H54 (cell line): ENCODE measurements at places on chromosomes 2 and 18.

DNA sequence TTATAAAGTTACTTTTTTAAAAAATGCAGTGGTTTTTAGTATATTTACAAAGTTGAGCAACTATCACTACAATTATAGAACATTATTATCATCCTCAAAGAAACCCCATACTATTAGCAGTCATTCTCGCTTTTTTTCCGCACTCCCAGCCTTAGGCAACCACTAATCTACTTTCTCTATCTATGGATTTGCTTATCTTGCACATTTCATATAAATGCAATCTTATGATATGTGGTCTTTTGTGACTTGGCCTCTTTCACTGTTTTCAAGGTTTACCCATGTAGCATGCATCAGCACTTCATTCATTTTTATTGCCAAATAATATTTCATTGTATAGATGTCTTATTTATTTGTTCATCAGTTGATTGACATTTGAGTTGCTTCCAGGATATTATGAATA is 273.4 kb downstream of the AGPS start:
- DNase-seq = no peak

DNA sequence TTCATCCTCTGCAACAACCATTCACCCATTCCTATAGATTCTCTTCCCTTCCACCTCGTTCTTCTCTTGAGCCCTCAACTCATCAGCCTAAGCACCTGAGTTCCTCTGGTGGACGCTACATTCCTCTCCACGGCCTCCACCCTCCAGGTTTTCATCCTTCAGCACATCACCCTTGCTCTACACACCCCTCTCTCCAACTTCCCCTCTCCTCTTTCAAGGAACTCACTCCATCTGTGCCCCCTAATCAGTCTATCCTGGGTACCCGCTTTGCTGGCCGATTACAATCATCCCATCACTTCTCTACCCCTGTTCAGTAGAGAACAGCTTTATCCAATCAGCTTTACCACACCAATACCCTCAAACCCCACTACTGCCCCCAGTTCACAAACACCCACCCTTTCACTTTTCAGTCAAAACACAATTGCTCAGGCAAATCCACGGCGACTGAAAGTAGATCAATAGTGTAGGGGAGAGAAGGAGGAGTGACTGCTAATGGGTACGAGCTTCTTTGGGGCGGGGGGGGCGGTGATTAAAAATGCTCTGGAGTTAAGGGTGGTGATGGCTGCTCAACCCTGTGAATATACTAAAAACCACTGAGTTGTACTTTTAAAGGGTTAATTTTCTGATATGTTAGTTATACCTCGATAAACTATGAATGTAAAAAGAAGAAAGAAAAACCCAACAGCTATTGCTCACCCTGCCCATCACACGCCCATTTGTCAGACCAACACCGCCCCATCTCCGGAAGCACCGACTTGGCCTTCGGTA is 857 bp downstream of the DYM start:
- peak; percentile 23 for DNase-seq

DNA sequence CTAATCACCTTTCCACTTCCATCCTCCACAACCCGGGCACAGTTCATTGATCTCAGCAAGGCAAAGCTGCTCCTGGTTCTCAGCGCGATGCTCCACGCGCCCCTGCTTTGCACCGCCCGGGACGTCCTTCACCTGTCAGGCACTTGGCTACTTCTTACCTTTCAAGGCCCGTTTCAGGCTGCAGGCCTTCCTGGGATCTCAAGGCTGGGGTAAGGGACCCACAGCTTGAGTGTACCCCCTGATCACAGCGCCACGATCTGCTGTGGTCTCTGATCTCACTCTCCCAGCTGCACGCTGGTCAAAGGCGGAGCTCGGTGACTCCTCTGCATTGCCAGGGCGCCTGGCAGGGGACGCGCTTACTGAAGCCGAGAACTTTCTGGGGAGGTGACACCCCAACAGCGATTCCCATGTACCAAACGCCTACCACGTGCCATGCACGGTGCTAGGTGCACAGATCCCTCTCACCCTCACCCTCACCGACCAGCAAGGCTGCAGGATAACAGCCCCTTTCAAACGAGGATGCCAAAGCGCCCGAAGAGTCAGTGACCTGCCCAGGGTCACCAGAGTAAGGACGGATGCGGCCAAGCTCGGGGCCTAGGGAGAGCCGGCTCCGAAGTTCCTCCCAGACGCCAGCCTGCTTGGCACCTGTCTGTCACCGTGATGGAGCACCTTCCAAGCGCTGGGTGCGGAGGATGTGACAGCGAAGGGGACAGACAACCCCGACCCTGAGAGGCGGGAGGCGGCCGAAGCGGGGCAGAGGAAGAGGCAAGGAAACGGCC is 818 bp downstream of the ITGB1BP1 start:
- peak; percentile 47 for DNase-seq

GRCh38 chr18:34261865-34262780 is 37.4 kb upstream of the NOL4 start:
- no peak for DNase-seq

GRCh38 chr18:55585920-55586561 is 2.0 kb downstream of the TCF4 start:
- no peak for DNase-seq

DNA sequence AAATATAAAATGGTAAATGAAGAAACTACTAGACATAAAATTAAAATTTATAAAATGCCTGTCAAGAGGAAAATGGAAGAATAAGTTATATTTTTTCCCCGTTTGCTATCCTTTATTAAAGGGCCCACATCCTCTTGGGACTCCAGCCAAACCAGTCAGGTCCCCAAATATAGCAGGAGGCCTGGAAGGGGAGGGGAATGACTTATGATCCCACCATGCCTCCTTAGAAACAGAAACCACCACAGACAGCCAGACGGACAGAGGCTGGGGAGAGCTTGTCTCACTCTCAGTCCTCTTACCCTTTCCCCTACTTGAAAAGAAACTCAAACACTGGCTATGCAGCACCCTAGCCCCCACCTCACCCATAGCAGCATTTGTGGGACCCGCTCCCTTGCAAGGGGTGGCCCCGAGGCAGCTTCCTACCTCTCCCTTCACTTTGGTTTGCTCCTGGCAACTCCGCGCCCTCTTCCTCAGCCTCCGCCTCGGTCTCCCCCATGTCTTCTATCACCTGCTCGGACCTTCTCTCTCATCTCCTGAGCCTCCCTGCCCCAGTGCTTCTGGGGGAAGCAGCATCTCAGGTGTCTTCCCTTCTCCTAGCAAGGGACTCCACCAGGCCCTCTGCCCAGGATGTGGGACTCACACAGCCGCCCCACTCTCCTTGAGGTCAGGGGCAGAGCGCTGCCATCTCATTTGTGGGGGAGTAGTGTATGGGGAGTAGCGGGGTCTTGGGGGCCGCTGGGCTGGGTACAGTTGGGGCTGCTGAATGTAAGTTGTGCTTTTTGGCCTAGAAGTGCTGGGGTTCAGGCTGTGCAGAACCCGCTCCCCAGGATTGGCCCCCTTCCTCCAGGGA is 37.4 kb upstream of the ANKRD62 start:
- DNase-seq = no peak

DNA sequence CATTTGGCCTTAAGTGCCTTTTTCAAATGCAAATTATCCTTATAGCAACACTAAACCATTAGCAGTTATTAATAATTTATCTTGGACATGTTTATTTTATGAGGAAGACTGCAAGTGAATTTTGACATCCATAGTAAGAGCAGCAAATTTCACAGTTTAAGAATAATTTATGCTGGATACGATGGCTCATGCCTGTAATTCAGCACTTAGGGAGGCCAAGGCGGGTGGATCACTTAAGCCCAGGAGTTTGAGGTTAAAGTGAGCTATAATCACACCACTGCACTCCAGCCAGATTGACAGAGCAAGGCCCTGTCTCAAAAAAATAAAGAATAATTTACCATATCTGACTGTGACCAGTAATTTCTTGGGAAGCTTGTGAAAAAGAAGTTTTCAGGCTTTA is 286.2 kb downstream of the TMX3 start:
- DNase-seq = no peak

DNA sequence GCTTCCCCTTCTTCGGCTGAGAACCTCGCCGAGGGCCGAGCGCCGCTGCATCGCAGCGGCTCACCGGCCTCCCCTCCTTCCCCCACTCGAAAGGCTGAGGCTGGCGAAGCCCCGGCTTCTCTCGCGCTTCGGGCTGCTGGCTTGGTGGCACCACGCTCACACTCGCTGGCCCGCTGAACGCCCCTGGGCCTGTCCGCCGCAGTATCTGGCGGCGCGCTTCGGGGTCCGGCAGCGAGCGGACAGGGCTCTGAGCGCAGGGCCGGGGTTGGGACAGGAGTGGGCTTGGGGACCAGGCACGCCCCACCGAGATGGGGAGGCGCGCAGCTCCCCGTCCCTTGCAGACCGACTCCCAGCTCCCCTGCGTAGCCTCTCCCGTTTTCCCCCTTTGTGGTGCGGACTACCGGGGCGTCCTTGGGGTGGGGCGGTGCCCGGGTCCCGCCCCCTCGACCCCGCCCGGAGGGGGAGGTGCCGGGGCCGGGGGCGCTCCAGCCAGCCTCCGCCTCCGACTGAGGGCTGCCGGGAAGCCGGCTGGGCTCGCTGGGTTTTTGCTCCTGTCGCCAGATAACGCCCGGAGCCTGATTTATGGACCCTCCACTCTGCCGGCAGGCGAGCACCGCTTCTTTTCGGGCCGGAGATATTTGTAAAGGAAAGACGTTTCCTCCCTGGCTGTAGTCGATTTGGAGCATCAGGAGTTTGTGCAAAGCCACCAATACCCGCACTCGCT is 3.8 kb downstream of the GBX2 start:
- no peak for DNase-seq

DNA sequence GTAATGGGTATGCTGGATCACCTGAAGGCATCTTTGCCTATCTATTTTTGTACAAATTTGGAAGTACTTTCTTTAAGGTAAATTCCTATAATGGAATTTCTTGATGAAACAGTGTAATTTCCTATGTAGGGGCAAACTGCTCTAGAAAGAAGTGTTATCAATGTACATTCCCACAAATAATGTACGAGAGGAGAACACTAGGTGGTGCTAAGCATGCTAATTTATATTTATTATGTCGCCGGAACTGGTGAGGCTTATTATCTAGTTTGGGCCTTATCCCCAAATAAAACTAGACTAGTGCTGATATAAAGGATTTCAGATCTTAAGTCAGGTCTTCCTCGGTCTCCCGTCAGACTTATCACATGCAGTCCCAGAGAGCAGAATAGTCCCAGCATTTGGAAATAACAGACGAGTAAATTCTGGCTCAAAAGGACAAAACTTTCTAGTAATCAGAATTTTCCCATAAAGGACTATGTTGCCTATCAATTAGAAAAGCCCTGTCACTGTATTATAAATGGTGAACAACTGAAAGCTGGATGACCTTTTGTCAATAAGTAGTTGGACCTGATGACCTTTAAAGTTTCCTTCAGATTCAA is 86.9 kb upstream of the RBBP8 start:
- DNase-seq = no peak

DNA sequence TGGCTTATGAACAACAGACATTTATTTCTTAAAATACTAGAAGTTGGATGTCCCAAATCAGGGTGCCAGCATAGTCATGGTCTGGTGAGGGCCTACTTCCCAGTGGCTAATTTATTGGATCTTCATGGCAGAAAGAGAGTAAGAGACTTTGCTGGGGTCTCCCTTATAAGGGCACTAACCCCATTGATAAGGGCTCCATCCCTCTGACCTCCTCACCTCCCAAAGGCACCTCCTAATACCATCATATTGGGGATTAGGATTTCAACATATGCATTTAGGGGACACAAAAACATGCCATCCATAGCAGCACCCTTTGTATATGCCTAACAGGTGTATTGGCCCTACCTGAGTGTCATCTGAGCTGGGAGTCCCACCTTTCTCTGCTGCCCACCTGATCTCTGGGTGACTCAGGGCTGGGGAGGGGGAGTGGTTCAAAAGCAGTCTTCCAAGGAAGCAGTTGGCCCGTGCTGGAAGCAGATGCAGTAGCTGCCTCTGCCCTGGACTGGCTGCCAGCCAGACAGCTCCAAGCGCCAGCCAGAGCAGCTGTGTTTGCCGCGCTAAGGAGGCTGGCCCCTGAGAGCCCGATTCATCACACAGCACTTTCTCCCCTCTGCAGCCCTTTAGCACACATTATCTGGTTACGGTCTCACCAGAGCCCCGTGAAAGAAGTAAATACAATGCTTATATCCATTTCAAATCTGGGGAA is 84.6 kb downstream of the SMAD7 start:
- no peak for DNase-seq

- no peak for DNase-seq
Observed at GRCh38 chr18:63320975-63321265, 1.4 kb upstream of the BCL2 start.

- no peak for DNase-seq
Observed at GRCh38 chr2:127193967-127194280, 26.2 kb downstream of the CYP27C1 start.

GRCh38 chr18:79388043-79388442 is 7.7 kb upstream of the NFATC1 start:
- no peak for DNase-seq

GRCh38 chr2:239594772-239595608 is 194.2 kb upstream of the HDAC4 start:
- no peak for DNase-seq

DNA sequence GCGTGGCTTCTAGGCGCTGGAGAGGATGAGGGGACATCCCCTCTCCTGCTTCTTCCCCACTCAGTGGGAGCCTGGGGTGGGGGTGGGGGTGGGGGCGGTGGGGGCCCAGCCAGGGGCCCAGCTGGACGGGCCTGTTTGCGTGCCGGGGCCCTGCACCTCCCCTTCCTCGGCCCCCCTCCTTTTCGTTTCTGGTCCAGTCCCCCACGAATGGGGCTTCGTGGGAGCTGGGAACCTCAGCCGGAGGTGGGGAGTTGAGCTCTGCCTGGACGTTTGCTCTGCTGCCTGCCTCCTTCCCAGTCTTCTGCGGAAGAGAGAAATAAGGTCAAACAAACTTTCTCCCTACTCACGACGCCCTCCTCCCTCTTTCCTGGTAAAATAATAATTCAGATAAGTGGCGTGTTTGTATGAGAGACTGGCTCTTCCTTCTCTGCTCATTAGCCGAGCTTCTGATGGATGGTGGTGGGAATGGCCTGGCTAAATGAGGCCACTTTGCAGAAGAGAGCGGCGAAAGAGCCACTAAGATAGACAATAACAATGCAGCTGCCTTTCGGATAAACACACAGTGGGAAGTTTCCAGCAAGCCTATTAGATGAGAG is 782 bp downstream of the MTA3 start:
- DNase-seq = peak; percentile 40

DNA sequence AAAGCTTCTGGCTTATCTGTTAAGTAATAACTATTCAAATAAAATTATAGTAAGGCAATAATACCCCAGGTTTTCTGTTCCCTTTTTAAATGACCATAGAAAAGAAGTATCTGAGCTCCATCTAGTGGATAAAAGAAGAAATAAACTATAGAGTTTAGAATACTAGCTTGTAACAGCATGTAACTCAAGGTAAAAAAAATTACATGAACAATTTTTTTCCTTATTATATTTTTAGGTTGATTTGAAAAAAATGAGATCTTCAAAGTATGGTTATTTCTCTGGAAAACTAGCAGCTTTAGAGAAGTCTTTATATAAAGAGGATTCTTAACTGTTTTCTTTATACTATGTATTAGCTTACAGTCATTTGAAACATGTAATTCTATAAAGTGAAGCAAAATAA is 58.1 kb downstream of the NCKAP1 start:
- DNase-seq = no peak

GRCh38 chr2:19649785-19650380 is 251.9 kb downstream of the TTC32 start:
- peak; percentile 75 for DNase-seq

- DNase-seq = no peak
Observed at GRCh38 chr2:158598862-158599517, 142.2 kb downstream of the PKP4 start.

- no peak for DNase-seq
Observed at GRCh38 chr2:173150087-173150486, 74.4 kb downstream of the MAP3K20 start.

- DNase-seq = no peak
Observed at GRCh38 chr2:62415019-62415431, 91.0 kb downstream of the TMEM17 start.

- no peak for DNase-seq
Observed at GRCh38 chr18:4445902-4446301, 9.2 kb downstream of the DLGAP1 start.
